ENCODE measurements at places on chromosomes 6 and 20.

GRCh38 chr6:113306552-113307145, 550.5 kb upstream of the MARCKS start:
- DNase-seq = peak; percentile 25

DNA sequence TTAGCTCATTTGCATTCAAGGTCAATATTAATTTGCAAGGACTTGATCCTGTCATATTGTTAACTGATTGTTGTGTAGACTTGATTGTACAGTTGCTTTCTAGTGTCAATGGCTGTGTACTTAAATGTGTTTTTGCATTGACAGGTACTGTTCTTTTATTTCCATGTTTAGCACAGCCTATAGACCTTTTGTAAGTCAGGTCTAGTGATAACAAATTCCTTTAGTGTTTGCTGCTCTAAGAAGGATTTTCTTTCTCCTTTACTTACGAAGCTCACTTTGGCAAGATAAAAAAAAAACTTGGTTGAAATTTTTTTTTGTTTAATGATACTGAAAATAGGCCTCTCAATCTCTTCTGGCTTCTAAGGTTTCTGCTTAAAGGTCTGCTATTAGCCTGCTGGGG, 942.3 kb downstream of the QKI start:
- DNase-seq = no peak

GRCh38 chr6:19988555-19988954, 151.4 kb downstream of the ID4 start:
- DNase-seq = no peak

GRCh38 chr6:145312481-145312880, 422.8 kb downstream of the EPM2A start:
- DNase-seq = no peak

- no peak for DNase-seq
These were observed 1081.7 kb downstream of the KIF16B start for GRCh38 chr20:15491575-15491974.

DNA sequence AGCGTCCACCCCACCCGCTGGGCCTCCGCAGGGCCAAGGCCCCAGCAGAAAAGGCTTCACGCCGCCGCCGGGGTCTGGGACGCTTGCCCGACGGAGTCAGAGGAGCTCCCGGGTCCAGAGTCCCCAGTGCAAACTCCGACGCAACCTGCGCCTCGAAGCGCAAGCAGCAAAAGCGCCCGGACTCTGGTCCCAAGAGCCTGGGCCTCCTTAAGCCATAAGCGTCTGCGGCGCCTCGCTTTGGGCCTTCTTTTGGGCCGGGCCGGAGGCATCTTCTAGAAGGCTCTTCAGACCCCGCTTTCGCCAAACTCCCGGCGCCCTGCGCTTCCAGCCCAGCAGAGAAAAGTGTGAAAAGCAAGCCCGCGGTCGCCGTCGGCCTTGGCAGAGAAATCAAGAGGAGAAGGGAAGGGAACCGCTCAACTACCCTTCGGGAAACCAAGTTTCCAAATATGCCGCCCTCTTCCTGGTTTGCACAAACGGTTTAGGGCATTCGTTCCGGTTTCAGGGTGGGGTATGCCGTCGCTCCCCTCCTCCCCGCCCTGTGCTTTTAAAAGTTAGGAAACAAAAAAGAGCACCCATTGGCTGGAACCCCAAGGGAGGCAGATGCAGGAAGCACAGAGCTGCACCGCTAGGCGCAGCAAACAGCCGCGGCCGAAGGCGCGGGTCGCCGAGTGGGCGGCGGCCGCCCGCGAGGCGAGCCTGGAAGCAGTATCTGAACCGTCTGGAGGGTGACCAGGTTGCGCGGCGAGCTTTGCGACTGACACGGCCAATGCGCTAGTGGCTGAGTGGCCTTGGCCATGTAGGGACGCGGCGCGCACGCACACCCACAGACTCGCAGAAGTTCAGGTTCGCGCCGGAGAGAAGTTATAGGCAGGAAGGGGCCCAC, 1.2 kb downstream of the TBX18 start:
- no peak for DNase-seq

- DNase-seq = no peak
These were observed 75.3 kb downstream of the ATP9A start for GRCh38 chr20:51692806-51693400.

- DNase-seq = no peak
These were observed 80.2 kb downstream of the GMPR start for GRCh38 chr6:16318538-16318937.

- peak; percentile 14 for DNase-seq
These were observed 11.5 kb upstream of the MEP1A start for GRCh38 chr6:46781478-46782378.

GRCh38 chr6:137659871-137660270, 165.7 kb upstream of the OLIG3 start:
- no peak for DNase-seq

GRCh38 chr20:24163506-24163905, 174.9 kb upstream of the GGTLC1 start:
- no peak for DNase-seq

Data from CD4-positive, alpha-beta T cell treated with Interleukin-1 beta for 1 hour (primary cell).